Activated CD8-positive, alpha-beta memory T cell treated with anti-CD3 and anti-CD28 coated beads for 48 hours (primary cell): ENCODE measurements at places on chromosomes 5 and 9.

GRCh38 chr9:107367727-107368502 lies 84.8 kb downstream of the RAD23B start:
- DNase-seq = no peak

GRCh38 chr9:7636838-7637467 lies 162.6 kb downstream of the DMAC1 start:
- no peak for DNase-seq

DNA sequence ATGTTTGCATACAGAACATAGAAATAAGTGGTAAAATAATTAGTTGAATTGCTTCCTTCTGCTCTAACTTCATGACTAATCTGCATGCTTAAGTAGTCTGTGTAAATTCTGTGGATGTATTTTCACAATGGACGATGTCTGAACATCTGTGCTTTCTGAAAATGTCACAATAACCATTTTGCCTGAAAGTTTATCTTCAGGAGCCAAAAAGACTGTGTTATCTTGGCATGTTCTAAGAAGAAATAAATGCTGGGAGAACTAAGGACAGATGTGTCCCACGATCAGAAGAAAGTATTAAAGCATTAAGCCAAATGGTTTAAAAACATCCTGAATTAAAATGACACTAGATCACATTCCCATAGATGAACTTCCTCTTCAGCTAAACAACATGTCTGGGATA lies 397.6 kb downstream of the SPOCK1 start:
- DNase-seq = no peak

DNA sequence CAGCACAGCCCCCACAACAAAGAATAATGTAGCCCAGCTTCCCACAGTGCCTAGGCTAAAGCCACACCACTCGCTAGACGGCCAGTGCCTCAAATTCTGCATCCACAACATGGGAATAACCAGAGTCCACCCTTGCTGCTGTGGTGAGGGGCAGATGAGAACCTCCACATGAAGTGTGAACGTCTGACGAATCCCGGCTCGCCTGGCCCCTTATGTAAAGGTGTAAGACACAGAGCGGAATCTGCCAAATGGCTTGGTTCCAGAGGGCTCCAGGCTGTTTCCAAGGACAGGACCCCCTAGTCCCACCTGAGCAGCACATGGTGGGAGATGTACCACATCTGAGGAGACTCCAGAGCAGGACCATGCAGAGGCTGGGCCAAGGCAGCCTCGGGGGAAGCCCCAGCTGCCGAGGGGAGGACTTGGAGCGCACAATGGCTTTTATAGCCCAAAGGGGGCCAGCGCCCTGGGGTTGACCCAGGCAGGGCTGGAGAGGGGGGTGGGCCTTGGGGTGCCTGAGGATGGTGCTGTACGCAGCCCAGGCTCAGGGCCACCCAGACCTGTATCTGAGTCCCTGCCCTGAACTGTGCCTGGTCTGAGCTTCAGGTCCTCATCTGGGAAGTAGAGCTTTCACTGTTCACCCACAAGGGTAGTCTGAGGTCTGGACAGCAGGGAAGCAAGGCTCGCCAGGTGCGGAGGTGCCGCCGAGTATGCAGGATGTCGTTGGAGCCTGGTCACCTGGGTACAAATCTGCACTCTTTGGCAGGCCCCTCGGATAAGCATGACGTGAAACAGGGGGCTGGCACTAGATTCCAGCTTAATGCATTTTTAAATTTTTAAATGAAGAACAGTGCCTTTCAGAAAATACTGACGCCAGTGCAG lies 24.9 kb upstream of the SLC25A51 start:
- DNase-seq = no peak

- DNase-seq = no peak
Observed at GRCh38 chr5:122730037-122730436, 44.8 kb upstream of the SNX2 start.

DNA sequence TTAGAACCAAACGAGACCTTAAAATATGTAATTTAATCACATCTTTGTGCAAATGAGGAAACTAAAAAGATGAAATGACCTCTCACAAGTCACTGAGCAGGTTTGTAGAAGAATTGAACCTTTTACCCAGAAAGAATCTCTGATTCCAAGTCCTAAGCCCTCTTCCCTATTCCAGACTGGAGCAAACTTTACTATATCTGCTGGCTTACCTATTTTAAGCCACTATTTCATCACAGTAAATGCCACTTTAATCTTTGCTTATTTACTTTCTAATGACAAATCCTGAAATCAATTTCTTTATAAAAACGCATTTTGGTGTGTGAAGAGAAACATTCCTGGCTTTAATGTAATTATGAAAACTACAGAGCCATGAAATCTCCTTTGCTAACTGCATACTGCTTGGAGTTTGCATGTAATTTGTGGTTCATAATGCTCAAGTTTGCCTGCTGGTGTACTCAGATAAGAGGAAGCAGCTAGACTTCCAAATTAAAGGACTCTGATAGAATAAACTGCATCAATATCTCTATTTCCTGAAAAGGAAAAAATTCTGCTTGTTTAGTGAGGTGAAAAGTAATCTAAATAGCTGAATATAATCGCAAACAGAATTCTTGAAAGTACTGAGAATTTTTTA lies 121.2 kb downstream of the RAB3C start:
- DNase-seq = no peak

- DNase-seq = no peak
Observed at GRCh38 chr9:73380411-73380810, 228.7 kb downstream of the ANXA1 start.

DNA sequence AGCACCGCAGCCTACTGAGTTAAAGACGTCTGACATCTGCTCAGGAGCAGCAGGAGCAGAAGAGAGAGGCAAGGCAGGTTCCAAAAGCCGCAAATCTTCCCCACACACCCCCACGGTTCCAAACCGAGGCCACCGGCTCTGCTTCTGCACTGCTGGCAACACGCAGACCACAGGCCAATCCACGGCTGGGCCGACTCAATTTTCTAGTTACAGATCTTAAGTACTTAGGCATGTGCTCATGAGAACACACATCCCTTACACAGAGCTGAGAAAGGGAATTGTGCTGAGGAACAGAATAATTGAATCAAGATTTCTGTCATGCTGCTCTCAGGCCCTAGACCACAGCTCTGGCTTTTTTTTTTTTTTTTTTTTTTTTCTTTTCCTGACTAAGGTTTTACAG lies 32.6 kb downstream of the PAX5 start:
- DNase-seq = no peak

DNA sequence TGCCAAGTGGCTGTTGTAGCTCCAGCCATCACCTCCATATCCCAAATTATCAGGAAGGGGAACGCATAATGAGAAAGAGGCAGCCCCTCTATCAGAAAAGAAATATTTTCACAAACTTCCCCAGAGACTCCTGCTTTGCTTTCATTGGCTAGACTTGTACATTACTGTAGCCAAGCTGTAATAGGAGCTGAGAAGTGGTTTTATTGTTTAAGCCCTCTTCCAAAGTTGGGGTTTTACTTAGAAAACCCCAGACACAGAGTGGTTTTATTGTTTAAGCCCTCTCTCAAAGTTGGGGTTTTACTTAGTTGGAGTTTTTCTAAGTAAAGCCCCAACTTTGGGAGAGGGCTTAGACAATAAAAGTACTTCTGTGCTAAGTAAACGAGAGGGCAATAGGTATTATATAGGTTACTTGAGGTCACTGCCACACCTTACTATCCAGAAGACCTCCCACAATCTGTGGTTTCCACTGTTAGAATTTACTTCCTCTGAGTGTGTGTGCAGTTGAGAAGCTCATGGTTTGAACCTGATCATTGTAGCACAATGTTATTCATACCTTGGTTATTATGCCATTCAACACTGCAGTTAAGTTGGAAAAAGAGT lies 215.7 kb upstream of the OTULINL start:
- no peak for DNase-seq

DNA sequence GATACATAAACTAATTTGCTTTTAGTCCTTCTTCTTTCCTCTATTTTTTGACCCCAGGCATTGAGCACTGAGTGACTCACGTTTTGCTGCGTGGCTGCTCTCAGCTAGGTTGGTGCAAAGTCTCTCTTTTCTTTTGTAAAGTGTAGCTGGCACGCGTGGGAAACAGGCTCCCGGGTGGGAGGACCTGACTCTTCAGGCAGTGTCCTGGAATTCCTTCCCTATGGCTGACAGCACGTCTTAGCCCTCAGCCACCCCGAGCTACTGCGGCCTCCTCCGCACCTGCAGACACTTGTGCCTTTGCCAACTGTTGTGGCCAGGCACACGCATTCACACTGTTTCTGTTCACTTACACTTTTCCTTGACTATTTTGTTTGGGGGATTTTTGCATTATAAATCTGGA lies 877 bp upstream of the SCGB3A1 start:
- no peak for DNase-seq

DNA sequence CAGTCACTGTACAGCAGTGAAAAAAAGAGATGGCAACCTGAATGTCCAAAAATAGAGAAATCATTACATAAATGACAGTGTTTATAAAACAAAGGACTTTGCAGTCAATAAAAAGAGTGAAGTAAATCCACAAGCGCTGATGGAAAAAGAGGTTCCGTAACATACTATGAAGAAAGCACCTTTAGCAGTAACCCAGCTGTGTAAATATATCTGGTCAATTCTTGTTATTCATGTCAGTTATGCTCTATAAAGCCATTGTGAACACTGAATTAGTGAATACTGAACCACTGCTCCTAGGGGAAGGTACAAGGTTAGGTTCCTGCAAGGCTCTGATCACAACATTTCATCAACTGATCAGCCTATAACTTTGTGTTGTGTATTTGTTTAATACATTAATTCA lies 39.5 kb downstream of the CCNJL start:
- no peak for DNase-seq

- no peak for DNase-seq
Observed at GRCh38 chr9:122158202-122158601, 1.4 kb downstream of the NDUFA8 start.

- DNase-seq = no peak
Observed at GRCh38 chr5:103402851-103403250, 144.3 kb downstream of the MACIR start.

- no peak for DNase-seq
Observed at GRCh38 chr9:107274096-107274495, 9.0 kb upstream of the RAD23B start.

DNA sequence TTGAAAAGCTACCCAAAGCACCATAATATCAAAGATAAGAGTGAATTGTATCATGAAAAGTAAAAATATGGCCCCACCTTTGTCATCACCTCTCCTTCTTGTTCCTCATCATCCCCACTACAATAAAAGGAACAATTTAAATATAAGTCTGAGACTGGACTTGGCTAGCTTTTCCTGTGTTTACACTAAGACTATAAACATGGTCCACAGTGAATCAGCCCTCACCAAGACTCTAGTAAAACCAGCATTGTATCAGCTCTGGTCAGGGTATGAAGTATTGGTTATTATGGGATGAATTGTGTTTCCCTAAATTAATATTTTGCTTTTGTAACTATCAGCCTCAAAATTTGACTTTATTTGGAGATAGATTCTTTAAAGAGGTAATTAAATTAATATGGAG lies 105.4 kb downstream of the SLC25A46 start:
- DNase-seq = no peak

DNA sequence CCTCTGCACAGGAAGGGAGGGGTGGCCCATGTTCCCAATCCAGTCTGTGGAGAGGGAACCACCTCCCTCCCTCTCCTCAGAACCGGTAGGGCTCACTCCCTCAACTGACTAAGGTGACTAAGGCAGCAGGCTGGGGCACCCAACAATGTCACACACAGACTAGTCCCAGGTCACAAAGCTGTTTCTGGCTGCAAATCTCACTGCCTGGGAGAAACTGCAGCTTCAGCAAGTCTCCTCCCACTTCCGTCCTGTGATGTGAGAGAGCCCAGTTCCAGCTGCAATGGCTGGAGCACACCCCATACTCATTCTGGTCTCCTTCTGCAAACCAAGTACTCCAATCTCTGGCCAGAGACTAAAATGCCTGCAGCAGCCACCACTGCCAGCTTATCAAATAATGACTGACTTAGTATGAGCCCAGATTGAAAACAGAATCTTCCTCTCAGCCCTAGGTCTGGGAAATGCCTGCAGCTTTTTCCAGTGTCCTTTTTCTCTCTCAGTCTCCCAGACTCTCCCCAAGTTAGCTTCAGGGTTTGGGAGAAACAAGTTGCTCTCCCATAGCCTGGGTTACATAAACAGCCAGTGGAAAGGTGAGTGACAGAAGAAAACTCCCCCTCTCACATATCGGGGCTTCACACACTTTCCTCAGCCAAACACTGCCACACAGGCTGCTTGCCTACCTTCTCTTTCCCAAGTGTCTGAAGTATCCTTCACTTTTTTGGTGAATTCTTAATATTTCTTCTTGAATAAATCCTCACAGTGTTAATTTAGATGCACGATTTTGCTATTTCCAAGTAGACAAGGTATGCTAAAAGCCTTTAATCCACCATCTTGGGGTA lies 247.4 kb upstream of the RASA1 start:
- DNase-seq = no peak

- DNase-seq = no peak
Observed at GRCh38 chr5:14594378-14595074, 12.9 kb downstream of the OTULINL start.

- no peak for DNase-seq
Observed at GRCh38 chr9:96725576-96725975, 52.3 kb downstream of the ZNF510 start.

DNA sequence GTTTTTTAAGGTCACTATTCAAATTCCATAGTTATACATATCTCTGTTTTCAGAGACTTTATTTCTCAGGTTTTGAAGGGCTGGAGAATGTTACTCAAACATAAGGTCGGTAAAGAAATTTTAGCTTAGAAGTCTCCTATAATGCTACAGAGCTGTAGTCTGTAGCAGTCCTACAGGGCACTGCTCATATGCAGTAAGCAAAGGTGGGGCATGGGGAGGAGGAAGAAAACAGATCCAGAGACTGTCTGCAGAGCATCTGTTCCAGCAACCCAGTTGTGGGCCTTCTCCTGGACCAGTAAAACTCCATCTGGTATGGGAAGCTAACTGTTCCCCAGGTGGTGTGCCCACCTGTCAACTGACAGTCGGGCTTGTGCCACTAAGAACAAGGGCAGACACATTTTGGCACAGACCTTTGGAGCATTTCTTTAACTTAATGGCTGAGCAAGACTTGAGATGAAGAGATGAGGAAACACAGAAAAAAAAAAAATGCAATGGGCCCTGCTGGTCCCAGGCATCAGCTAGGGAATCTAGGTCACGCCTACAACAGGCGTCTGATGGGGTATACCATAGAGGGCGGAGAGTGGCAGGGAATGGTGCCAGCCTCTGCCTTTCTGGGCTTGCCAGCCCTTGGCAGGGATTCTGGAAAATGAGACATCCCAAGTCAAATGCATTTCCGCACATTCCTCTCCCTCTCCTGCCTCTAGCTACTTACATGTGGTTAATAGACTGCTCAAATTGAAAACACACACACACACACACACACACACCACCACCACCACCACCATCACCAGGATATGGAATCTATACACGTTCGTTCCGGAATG lies 218.9 kb downstream of the ARL15 start:
- DNase-seq = no peak
